ENCODE measurements at places on chromosomes 5 and 9.
A peak's percentile ranks its signal among the peaks of the same experiment; 100 is the strongest.

- no peak for DNase-seq
Observed at GRCh38 chr9:109092051-109092580, 27.6 kb downstream of the TMEM245 start.

GRCh38 chr5:68465133-68465532, 249.6 kb downstream of the PIK3R1 start:
- no peak for DNase-seq

GRCh38 chr5:54306893-54307292, 3.5 kb downstream of the ARL15 start:
- DNase-seq = no peak

GRCh38 chr5:160467555-160468362, 46.1 kb downstream of the PTTG1 start:
- DNase-seq = peak; percentile 79

DNA sequence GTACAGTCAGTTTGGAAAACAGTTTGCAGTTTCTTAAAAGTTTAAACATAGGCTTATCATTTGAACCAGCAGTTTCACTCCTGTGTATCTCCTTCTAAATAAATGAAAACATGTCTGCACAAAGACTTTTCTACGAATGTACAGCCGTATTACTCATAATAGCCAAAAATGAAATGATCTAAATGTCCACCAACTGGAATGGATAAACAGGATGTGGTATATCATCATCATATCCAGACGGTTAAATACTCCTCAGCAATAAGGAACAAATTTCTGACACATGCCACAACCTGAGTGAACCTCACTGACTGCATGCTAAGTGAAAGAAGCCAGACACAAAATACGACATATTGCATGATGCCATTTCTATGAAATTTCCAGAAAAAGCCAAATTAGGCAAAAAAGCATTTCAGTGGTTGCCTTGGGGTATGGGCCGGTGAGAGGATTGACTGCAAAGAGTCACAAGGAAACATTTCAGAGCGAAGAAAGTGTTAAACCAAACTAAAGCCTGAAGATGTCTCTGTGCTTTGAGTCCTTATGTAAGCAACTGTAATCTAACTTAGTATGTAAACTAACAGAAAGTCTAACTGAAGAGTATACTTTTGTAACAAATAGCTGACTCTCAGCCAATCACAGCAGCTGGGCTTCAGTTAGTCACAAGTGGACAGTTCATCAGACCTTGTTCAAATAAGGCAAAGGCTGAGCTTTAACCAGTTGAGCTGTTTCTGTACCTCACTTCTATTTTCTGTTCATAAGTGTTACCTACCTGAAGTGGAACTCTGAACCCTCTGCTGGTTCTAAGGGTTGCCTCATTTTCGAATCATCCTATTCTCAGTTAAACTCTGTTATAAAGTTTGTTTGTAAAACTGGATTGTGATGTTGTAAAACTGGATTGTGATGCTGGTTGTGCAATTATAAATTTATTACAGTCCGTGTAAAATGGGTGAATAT, 65.2 kb downstream of the TRIO start:
- no peak for DNase-seq

DNA sequence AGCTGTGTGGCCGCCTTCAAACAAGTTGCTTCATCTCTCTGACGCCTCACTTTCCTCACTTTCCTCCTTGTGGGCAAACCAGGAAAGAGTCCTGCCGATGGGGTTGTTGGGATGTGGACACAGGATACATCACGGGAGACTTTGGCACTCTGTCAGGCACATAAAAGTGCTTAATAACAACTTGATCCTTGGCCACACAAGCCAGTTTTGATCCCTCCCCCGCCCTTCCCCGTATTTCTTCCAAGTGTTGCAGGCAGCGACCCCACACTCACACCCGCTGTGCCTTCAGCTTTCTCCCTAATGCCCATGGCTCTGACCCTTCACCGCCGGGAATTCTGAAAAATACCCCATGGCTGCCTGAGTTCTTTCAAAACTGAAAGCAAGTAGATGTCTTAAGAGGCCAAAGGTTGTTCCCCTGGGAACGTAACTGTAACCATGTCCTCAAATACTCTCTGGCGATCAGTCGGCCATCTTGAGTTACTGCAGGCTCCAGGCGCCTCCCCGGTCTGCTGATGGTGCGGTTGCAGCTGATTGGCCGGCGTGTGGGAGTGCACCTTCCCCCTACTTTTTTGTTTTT, 59.8 kb downstream of the ARHGEF37 start:
- DNase-seq = no peak

GRCh38 chr5:170342153-170342725, 44.7 kb upstream of the LCP2 start:
- no peak for DNase-seq

DNA sequence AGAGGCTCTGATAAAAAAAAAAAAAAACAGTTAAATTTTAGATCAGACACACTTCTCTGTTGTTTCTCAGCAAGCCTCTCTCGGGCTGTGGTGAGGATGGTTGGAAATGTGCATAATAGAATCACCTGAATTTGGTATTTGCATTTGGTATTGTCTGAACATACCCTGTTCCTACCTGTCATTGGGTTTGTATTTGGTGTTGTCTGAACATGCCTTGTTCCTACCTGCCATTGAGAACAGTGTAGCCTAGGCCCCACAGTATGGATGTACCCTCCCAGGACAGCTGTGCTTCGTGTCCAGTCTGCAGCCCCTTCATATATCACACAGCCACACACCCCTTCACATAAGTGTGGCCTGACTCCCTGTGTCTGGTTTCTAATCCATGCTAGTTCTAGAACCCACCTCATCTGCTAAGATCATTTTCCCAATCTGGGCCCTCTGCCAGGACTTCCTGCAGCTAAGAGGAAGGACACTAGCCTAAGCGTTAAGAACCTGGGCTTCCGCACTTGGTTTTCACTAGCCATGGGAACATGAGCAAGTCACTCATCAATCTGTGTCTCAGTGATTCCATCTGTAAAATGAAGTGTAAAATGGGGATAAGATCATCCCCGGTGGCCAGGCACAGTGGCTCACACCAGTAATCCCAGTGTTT, 49.2 kb downstream of the ITGA2 start:
- no peak for DNase-seq

DNA sequence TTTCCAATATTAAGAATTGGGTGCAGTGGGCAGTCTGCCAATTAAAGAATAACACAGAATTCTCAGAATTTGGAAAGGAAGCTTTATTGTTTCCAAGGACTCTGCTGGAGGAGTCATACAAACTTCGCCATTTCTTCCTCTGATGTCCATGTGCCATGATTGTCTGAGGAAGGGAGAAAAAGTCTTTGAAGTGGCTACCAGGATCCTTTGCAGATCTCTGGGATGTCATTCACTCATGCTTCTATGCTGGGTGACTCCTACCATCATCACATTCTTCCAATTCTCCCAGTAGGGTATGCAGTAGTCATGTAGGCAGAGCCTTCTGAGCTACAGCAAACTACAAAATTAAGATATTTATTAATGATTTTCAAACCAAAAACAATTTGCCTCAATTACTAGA, 3.2 kb upstream of the SMAD5 start:
- no peak for DNase-seq

GRCh38 chr5:136203303-136203922, 10.5 kb upstream of the SMIM32 start:
- DNase-seq = no peak

DNA sequence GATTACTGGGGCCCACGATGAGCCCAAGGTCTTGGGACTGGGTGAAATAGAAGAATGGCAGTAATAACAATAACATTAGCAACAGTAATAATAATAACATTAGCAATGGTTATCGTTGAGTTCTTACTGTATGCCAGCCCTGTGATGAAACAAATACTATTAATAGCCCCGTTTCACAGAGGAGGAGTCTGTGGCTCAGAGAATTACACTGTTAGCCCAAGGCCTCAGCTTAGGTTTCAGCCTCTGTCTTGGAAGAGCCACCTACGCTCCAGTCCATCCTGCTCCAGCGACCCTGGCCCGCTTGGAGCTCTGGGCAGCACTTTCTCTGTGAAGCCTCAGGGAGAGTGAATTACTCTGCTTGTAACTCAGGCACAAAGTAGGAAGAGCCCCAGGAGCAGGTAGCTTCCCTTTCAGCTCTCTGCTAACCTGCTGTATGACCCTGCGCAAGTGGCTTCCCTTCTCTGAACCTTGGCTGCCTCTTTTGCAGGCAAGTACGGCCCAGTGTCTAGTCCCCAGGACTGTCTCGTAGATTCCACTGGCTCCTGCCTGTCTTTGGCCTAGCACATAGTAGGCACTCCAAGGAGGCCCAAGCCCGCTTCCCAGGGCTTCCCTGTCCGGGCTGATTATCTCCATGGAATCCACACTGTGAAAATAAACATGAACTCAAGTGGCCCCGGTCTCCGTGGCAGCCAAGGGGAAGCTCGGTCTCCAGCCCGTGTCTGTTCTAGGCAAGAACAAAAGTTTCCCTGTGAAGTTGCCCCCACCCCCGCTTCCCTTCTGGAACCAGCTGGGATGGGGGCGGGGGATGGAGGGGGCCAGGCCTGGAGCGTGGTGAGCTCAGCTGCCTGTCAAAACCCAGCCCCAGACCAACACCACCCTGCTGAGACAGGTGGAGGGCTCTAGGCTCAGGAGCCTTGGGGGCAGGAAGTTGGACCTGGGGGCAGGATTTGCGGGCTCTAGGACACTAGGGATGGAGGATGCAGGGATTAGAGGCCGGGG, 26.2 kb upstream of the LMX1B start:
- no peak for DNase-seq

GRCh38 chr9:28774433-28775235, 1201.4 kb upstream of the C9orf72 start:
- no peak for DNase-seq

DNA sequence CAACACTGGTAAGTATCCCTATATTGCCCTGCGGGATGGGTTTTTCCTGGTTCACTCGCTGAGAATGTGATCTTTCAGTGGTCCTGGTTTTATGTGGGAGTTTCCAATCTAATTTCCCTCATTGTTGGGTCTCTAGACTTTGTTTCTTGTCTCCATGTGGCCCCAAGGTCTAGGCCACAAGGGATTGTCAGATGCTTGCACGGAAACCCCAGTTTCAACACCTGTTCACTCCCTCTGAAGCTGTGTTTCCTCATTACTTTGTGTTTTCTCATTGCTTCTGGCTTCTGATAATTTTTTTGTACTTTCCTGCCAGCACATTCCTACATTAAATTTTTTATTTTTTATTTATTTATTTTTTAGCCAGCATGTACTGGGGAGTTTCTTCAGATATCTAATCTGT, 191.5 kb downstream of the TTLL11 start:
- DNase-seq = no peak

Data from stimulated activated CD8-positive, alpha-beta memory T cell treated with anti-CD3 and anti-CD28 coated beads, Interleukin-4, amount 100 ng/mL, for 24 hours (primary cell).